Mucosa of gallbladder (tissue), 1 donor: ENCODE measurements at places on chromosomes 11 and 22.

- DNase-seq = no peak
Observed at GRCh38 chr11:118106789-118107335, 20.1 kb upstream of the SMIM35 start.

DNA sequence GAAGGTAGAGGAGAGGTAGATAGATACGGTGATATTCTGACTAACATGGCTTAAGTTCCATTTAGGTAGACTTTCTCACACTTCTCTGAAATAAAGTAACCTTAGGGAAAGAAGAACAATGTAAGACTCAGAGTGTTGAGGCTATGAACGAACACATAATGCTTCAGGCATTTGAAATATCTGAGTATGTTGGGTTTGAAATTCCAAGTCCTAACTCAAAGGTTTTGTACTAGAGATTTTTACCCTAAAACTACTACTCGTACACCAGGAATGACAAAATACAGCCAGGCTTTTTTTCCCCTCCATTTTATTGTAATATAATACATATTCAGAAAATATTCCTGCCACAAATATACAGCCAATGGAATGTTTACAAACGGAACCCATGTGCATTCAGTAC, 592.6 kb downstream of the ETS1 start:
- no peak for DNase-seq

DNA sequence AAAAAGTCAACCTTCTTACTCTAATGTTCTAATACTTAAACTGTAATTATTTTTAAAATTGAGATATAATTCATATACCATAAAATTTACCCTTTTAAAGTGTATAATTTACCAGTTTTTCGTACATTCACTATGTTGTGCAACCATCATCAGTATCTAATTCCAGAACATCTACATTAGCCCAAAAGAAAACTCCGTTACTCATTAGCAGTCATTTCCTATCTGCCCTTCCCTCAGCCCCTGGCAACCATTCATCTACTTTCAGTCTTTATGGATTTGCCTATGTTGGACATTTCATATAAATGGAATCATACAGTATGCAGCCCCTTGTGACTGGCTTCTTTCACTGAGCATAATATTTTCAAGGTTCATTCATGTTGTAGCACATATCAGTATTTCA, 22.2 kb downstream of the SGSM3 start:
- no peak for DNase-seq

- DNase-seq = no peak
Observed at GRCh38 chr22:24550902-24551435, 4.0 kb downstream of the GUCD1 start.

- DNase-seq = no peak
Observed at GRCh38 chr11:69286374-69287371, 7.3 kb upstream of the MYEOV start.

GRCh38 chr11:46616551-46617133, 385 bp downstream of the HARBI1 start:
- DNase-seq = no peak

GRCh38 chr11:75302371-75302770, 49.1 kb downstream of the ARRB1 start:
- no peak for DNase-seq

DNA sequence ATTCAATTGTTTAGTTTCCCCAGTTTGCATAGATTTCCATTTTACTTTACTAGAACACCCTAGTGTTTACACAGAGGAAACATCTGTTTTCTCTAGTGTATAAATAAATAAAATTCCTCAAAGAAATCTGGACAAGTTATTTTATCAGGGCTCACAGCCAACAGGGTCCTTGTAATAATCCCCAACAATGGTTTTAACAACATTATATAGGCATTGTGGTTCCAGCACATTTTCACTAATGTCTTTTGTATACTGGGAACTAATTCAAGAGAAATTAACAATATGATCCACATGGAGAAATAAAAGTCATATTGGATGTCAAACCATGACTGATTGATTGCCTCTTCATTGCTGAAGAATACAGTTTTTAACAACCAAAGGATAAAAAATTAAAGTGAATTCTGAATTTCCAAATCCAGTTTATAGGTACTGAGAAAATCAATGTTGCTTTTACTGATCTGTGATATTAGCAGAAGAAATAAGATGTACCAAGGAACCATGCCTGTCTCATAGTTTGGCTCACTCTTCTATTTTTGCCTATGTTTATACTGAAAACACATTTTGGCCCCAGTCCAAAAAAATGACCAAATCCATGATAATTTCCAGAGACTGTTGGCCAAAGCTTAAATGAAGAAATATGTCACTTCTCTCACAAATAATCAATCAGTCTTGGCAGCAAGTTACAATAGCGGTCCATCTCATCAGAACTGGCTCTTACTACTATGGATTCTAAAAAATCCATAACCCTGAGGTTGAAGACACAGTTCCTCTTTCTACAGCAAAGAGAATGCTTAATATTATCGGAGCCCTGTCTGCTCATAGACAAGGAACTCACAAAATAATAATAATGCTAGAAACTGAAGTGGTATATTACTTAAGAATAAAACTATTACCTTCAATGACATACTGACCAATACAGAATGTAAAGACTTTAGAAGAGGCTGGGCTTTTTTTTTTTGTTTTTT, 1.4 kb upstream of the MS4A13 start:
- no peak for DNase-seq

DNA sequence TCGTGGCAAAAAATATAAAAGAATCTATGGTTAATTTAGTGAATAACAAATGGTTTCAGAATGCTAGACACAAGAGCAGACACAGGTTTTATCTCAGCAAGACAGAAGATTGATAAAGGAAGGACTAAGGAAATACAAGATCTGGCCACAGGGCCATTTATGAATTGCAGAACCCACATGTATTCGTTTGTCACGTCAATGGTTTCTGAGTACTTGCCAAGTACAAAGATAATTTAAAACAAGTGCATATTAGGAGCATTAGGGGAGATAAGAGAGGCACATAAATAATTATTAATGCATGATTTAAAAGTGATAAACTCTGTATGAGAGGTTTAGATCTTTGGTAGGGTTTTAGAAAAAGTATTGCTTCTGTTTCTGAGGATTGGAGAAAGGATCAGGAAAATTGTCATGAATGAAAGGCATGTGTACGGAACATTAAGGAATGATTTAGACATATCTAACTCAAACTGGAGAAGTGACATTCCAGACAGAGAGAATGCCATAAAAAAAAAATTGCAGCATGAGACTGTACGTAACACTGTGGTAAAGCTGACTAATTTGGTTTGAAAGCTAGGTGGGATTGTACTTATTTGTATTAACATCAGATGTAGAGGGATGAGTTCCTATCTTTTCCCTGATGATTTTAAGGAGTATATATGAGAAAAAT, 727.1 kb downstream of the NELL1 start:
- DNase-seq = no peak
